ENCODE measurements at places on chromosomes 4 and X. TPM values are rescaled to one million over a fixed set of nuclear protein-coding genes. Genes with fewer than 3 reads are reported as not detected.

SLITRK2 gene
- 0.28 TPM for total RNA-seq

IQCM gene
- total RNA-seq: not detected

PPARGC1A gene
- 20.7 TPM for total RNA-seq

MAGEA10 gene
- not detected for total RNA-seq
